AML-193 (cell line): ENCODE measurements at places on chromosomes 13 and 19.

DNA sequence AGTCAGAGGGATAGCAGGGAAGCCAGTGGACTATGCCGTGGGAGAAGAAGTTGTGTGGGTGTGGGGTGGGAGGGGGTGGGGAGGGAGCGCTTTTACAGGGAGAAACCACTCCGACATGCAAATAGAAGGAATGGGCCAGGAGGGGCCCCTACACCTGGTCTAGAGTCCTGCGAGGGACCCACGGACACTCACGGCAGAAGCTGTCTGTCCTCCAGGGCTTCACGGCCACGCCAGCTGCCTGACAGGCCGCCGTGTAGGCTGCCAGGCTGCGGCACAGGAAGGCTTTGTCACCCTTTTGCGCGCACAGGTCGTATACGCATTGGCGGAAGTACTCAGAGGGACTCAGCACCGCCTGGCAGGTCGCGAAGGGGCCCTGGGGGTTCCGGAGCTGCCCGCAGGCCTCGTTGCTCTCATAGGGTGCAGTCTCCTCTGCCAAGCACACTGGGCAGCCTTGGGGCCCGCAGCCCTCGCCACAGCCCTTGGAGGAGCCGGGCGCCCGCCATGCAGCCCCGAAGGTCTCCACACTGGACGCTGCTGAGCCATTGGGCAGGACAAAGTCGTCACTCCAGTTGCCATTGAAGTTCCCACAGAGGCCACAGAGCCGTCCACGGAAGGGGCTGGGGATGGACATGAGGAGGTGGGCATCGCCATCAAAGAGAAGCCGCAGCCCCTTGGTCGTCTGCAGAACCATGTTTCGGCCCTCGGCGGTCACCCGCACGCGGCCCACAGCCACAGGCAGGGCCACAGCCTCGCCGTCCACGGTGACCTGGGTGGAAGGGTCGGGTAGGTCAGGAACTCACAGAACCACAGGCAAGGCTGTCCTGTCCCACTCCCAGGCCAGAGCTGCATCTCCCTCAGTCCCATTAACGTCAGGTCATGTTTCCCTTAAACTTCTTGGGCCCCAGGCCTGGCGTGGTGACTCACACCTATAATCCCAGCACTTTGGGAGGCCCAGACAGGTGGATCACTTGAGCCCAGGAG is 26.0 kb upstream of the FBL start:
- no peak for DNase-seq

GRCh38 chr13:91326146-91326545 is 21.3 kb upstream of the MIR17HG start:
- no peak for DNase-seq

DNA sequence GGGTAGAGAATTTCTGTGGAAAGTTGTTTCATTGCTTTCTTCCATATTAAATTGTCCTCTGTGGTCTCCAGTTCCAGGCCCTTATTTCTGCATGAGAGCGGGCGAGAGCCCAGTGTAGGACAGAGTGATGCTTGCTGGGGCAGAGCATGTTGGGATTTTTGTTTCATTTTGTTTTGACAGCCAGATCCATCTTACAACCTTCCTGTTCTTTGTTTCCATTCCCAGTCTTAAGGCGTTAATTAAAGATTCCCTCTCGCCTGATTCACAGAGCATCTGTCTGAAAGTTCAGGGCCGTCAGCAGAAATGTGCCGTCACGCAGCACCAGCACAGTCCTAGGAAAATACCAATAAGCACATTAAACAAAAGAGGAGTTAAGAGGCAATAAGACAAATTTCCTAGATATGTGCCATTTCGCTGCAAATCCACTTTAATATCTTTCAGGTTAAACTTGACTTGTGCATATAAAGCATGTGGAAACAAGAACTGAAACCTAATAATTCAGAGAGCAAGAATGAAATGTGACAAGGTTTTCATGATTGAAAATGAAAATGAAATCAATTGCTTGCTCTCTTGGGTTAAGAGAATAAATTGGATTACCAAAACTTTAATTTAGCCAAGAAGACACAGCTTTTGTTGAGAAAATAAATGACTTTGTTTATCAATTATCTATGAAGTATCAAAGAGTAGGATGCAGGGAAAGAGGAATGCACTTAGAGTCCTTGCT is 210.7 kb upstream of the SLC10A2 start:
- no peak for DNase-seq

GRCh38 chr13:111953546-111954178 is 113.3 kb upstream of the SOX1 start:
- no peak for DNase-seq

DNA sequence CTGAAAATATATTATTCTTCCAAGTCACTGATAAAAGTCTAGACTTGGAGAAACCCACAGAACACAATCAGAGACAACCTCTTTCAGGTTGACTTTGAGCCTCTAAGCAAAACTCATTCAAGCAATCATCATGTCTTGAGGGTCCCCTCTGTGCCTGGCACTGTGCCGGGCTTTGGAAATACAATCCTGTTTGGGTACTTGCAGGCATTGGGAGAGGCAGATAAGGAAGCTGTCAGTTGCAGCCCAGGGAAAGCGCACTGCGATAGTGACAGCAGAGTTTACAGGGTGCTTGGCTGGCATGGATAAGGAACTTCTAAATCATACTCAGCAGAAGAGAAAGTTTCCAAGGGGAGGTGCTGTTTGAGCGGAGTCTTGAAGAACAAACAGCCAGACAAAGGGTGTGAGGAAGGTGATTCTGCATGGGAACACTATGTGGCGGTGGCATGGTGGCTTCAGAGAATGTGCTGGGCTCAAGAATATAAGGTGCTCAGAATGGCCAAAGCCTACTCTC is 9.1 kb downstream of the SERP2 start:
- DNase-seq, result no peak

DNA sequence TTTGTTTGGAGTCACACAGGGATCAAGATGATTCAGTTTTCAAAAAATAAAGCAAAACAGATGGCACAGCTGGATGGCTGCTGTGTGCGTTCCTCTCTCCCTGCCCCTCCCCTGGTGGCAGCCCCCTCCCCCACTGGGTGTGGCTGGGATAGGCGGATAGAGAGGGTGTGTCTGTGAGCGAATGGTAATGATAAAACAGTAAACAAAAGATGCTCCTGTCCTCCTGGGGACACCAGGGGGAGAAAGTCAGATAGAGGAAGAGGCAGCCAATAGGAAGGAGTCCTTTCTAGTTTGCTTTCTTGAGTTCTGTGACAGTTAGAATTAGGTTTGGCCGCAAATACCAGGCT is 6.5 kb downstream of the TMEM255B start:
- no peak for DNase-seq

- DNase-seq, result no peak
Observed at GRCh38 chr13:36130552-36131221, 495 bp downstream of the DCLK1 start.

DNA sequence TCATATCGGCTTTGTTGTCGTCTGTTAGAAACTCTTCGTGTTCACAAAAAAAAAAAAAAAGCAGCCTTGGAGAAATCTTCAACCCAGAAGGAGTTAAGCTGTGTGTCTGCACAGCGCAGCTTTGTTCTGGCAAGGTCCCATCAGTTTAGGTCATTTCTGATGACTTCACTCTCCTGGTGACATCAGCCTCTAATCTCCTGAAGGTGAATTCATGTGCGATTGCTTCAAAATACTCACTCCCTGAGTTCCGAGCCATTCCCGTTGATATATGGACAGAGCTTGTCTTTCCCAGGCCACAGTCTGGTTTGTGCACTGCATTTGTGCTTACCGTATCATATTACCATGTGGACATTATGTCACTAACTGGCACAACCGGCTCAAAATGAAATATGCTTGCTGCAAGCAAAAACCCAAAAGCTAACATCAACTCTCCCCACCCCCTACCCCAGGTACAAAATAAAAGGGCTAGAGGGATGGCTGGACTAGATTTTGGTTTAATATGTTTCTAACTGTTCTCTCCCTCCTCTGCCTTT is 342.4 kb downstream of the KCNRG start:
- no peak for DNase-seq

GRCh38 chr19:35513628-35514281 is at the start of gene DMKN:
DMKN (minus strand) TSS chr19:35513649; CDS start chr19:35513475, 174 bp downstream.
- DNase-seq, result no peak

GRCh38 chr19:50462970-50463369 is 13.3 kb upstream of the EMC10 start:
- DNase-seq, result no peak

- DNase-seq, result no peak
Observed at GRCh38 chr13:78182813-78183212, 264.2 kb upstream of the EDNRB start.

GRCh38 chr13:39976481-39976880 is 321.0 kb downstream of the COG6 start:
- DNase-seq, result no peak

GRCh38 chr13:45422731-45423292 is 4.6 kb upstream of the SLC25A30 start:
- no peak for DNase-seq

GRCh38 chr19:8501516-8501915 is 924 bp downstream of the PRAM1 start:
- no peak for DNase-seq

DNA sequence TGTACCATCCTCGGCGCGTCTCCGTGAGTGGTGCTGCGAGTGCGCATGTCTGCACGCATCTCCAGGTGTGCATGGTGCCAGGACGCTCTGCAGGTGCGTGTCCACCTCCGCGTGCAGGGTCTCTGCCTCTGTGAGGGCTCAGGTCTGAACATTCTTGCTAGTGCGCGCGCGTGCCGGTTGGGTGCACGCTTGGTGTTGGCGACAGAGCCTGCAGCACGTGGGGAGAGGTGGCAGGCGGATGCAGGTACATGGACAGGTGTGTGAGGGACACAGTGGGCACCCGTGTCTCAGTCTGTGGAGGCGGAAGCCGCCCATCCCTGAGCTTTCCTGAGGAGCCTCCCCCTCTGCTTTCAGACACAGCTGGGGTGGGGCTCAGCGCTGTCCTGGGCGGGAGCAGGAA is 4.9 kb upstream of the OR10H2 start:
- DNase-seq, result no peak

GRCh38 chr13:33275916-33276315 is 9.6 kb downstream of the STARD13 start:
- DNase-seq, result no peak

GRCh38 chr13:25943658-25944057 is 108.2 kb downstream of the SHISA2 start:
- no peak for DNase-seq

- no peak for DNase-seq
Observed at GRCh38 chr13:42388326-42388725, 116.4 kb downstream of the AKAP11 start.

GRCh38 chr19:17306285-17306714 is 628 bp downstream of the MRPL34 start:
- DNase-seq, result no peak

- DNase-seq, result no peak
Observed at GRCh38 chr19:2762783-2763496, 20.1 kb downstream of the SGTA start.

DNA sequence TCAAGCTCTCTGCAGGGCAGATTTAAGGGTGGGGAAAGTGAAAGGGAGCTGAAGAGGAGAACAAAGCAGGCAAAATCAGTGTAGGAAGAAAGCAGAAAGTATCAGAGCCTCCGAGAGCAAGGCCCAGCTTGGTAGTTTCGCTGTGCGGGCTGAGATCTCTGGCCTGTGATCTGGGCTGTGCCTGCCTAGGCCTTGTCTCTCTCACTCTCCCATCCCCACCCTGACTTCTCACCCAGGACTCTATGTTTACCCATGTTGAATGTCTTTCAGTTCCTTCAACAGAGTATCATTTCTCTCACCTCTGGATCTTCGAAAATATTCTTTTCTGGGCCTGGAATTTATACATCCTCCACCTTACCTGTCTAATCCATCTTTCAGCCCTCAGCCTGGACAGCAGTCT is 391.3 kb downstream of the FOXO1 start:
- DNase-seq, result no peak

GRCh38 chr19:1245494-1246264 is 2.7 kb upstream of the MIDN start:
- no peak for DNase-seq

DNA sequence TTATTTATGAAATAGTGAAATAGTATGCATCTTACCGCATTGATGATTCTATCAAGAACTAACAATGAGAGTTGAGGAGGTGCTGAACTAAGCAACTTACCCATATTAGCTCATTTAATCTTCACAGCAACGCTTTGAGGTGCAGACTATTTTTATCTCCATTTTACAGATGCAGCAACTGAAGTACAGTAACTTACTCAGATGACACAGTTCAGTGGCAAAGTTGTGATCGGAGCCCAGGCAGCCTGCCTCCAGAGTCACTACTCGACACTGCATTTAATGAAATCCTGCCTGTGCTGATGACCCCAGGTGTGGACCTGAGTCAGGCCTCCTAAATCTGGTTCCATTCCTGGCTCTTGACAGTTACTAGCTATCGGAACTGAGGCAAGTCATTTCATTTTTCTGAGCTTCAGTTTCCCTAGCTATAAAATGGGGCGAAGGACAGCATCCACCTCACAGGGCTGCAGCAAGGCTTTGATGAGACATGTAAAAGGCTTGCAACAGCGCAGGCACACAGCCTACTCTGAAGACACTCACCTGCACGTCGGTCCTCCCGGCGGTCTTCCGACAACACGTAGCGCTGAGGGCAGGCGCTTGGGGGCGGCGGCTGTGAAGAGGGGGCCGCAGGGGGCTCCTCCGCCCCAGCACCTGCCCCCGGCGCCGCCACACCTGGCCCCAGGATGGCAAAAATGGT is 1.5 kb downstream of the MYPOP start:
- no peak for DNase-seq

DNA sequence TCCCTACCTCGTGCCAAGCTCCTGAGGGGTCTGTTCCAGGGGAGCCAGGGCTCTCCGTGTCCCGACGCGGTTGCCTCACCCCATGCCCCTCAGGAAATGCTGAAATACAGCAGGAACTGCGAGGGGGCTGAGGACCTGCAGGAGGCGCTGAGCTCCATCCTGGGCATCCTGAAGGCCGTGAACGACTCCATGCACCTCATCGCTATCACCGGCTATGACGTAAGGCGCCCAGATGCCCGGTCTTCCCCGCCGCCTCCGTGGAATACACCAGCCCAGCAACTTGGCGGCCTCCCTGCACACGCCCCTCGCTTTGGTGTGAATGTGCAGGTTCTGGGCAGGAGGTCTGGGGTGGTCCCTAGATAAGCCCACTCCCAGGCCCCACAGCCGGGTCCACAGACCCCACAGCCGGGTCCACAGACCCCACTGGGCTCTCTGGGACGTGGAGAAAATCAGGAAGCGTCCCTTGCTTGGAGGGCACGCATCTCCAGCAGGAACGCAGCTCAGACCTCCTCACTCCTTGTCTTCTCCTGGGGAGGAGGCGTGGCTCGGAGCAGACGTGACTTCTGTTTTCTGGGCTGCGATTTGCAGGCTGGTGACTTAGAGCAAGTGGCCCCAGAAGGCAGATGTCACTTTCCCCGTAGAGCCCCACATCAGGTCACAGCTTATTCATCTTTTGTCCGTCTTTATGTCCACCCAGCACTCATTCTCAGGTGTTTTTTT is 19.4 kb upstream of the F7 start:
- no peak for DNase-seq
